ENCODE measurements at places on chromosomes 6 and 20.

GRCh38 chr6:11626356-11626755 lies 88.8 kb downstream of the TMEM170B start:
- no peak for DNase-seq

- no peak for DNase-seq
These were observed 116.2 kb downstream of the SGK1 start for GRCh38 chr6:134201716-134202115.

GRCh38 chr6:49531774-49532569 lies 18.5 kb upstream of the C6orf141 start:
- no peak for DNase-seq

DNA sequence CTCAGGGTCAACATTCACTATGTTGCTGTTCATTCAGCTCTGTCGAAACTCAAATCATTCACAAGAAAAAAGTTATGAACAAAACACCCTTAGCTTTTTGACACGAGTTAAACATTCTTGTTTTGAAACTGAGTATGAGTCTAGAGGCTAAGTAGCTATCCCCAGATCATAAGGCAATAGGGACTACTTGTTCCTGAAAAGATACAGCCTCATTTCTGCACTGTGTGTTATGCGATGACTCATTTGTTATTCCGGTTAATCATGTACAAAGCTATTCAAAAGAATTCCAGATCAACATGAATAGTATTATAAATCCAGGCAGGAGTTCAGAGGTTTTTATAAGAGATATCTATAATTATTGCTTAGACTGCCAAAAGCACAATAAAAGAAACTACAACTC lies 908.0 kb downstream of the QKI start:
- DNase-seq: no peak

DNA sequence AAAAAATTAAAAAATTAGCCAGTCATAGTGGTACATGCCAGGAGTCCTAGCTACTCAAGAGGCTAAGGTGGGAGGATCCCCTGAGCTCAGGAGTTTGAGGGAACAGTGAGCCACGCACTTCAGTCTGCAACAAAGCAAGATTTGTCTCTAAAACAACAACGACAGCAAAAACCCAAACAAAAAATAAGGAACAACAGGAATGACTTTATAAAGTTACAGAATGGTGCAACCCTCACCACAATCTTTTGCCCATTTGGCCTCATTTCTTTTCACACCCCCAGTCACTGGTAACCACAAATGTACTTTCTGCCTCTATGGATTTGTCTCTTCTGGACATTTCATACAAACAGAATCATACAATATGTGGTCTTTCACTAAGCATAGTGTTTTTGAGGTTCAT lies 16.7 kb upstream of the ZFAND3 start:
- DNase-seq: no peak
